ENCODE measurements at places on chromosomes 4 and X.

DNA sequence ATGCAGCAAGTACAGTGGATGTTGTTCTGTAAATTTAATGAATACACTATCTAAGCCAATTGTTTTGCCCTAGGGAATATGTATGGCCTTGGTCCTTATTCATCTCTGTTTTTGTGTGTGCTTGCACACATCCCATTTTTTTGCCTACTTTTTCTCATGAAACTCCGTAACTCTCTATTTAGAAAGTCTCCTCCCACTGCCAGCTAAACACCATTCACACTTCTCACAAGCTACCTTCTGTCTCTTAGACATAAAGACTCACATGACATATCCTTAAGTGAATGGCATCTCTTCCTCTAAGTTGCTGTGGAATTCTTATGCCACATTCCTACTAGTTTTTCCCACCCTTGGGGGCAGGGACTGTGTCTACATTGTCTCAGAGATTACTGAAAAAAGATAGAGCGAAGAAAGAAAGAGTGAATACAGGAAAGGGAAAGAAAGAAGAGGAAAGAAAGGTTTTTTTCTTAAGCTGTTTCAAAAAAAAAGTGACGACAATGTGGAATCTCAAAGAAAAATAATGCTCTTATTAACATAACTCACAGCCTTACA, 117.5 kb downstream of the ATG4A start:
- no peak for DNase-seq

DNA sequence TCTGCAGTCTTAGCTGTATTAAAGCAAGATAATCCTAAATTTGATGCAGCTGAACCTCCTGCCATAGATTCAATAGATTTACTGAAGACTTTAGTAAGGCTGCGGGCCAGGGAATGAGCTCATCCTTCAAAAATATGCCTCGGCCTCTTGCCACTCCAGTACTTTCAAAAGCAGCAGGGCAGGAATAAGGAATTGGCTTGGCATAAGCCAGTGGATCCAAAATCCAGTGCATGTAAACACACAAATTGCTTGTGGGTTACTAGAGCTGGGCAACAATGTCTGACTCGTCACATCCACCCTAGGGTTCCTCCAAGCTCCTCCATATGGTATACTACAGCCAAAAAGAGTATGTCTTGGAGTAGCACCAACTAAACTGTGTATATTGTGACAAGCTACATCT, 165.0 kb downstream of the AMELX start:
- no peak for DNase-seq

- no peak for DNase-seq
Observed at GRCh38 chr4:122764821-122765215, 32.3 kb downstream of the BBS12 start.

DNA sequence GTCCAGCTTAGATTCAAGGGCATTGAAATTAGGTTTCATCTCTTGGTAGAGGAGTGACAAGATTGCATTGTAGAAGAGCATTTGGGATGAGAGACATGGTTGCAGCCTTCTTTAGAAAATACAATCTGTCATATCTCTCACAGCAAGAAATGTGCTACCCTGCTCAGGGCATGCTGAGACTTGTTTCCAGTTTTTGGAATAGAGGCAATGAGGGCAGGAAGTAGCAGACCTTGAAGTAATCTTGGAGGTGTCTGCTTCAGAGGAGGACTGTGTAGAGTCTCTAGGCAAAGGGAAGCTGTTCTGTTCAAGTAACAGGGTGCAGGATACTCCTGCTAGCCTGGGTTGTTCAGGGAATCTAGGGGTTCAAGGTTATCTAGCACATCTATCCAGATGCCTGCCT, 116.1 kb upstream of the ZNF827 start:
- DNase-seq: no peak

DNA sequence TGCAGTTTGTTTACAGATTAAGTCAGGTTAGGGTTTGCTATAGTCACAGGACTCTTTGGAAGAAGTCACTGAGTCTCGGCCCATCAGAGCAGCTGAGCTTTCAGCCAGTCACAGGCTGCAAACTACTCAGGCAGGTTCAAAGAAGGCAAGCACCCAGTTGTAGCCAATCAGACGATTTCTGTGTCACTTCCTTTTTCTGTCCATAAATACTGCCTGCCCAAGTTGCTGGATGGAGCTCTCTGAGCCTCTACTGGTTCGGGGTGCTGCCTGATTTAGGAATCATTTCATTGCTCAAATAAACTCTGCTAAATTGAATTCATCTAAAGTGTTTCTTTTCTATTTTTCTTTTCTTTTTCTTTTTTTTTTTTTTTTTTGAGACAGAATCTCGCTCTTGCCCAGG, 7.3 kb upstream of the SH3BP2 start:
- no peak for DNase-seq

DNA sequence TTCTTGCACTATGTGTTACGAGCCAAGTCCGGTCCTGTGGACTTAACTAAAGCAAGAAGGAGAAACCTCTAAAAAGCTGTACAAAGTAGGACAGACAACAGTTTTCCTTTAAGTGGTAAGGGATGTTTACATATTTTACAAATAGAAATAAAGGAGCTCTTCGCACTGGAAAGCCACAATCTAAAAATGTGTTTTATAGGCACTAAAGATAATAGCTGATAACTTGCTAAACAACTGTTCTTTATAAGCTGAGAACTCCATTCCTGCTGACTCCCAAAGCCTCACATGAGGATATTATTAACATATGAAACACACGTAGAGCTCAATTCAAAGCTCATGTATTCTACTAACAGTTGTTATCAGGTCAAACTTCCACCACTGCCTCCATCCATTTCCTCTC, 519.9 kb downstream of the INPP4B start:
- DNase-seq: no peak

GRCh38 chrX:29687687-29688086, 527.7 kb upstream of the MAGEB2 start:
- no peak for DNase-seq

DNA sequence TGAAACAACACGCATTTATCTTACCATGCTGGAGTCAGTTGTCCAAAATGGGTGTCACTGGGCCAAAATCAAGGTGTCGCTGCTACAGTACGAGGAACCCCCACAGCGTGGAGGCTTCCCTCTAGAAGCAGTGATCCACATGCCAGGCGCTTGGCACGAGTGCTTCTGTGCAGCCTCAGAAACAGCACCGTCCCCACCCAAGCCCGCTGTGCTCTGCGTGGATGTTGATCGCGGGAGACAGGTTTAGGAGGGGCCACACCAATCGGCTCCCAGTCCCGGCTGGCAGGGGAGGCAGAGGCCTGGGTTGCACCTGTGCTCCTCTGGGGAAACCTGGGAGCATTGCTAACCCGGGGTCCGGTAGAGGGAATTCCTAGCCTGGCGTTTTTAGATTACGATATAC, 165.5 kb upstream of the PSAPL1 start:
- no peak for DNase-seq

DNA sequence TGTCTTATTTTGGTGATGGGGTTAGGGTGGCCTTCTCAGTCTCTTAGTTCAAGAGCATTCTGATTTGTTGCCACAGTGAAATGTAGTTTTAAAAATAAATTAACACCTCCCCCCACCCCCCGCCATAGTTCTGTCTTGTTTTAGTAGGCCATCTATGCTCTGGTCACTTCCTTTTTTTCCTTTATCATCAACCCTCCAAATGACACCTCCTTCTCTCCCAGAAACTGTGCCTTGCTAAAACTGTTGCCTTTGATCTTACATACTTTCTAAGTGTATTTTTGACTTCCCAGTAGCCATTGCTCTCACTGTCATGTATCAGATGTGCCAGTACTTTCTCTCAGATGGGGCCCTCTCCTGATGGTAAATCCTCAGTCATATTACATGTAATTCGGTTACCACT, 14.5 kb upstream of the NDUFC1 start:
- DNase-seq: no peak

GRCh38 chrX:151680805-151681204, 14.5 kb upstream of the PRRG3 start:
- DNase-seq: peak; percentile 54

- peak; percentile 1 for DNase-seq
Observed at GRCh38 chrX:19964017-19964710, 26.7 kb downstream of the BCLAF3 start.

DNA sequence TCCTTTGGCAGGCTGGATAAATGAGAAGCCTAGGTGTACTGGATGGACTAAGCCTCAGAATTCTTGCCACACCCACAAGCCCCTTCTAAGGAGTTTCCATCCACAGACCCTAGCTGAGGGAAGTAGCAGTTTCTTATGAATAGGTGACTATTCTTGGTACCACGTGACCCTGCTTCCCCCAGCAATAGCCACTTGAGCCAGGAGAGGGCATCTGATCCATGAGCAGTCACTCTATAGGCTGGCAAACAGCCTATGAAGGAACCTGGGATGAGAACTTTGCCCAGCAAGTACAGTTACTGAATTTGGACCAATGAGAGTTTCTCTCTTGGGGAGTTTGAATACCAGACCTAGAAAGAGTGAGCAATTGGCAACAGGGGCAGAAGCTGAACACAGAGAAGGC, 84.0 kb downstream of the RTL9 start:
- no peak for DNase-seq

DNA sequence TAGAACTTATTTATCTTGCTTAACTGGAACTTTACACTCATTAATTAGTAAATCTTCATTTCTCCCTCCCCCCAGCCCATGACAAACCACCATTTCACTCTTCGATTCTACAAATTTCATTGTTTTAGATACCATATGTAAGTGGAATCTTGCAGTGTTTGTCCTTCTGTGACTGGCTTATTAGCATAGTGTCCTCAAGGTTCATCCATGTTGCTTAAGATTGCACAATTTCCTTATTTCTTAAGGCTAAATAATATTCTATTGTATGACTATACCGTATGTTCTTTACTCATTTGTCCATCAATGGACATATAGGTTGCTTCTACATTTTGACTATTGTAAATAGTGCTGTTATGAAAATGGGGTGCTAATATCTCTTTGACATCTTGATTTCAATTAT, 24.5 kb upstream of the RNF212 start:
- DNase-seq: no peak

- no peak for DNase-seq
Observed at GRCh38 chr4:158229768-158230167, 19.5 kb downstream of the TMEM144 start.

- no peak for DNase-seq
Observed at GRCh38 chrX:40273356-40274050, 175.7 kb upstream of the BCOR start.

DNA sequence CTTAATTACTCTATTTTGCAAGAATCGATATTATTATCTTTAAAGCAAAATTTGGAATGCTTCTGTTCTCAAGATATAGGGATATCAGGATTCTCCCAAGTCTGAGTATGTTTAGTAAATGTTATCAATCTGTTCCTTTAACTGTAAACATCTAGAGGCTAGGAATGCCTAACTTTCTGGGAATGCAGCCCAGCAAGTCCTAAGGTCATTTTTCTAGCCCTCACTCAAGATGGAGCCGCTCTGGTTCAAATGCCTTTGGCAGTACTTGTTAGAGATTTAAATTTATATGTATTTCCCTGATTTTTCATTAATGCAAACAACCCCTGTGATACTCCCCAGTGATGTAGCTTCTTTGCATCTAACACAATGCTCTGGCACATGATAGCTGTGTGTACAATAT, 623.8 kb upstream of the LCORL start:
- DNase-seq: no peak

- no peak for DNase-seq
Observed at GRCh38 chr4:175273995-175274753, 356.0 kb downstream of the ADAM29 start.

DNA sequence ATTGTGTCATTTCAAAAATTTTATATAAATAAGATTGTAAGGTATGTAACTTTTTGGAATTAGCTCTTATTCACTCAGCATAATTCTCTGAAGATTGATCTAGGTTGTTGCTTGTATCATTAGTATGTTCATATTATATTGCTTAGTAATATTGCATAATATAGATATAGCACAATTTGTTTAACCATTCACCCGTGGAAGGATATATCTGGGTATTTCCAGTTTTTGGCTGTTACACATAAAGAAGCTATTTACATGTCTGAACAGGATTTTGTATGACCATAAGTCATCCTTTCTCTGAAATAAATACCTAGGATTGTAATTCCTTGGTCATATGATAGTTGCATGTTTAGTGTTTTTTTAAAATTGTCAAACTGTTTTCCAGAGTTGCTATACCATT, 82.5 kb downstream of the CPEB2 start:
- DNase-seq: no peak

DNA sequence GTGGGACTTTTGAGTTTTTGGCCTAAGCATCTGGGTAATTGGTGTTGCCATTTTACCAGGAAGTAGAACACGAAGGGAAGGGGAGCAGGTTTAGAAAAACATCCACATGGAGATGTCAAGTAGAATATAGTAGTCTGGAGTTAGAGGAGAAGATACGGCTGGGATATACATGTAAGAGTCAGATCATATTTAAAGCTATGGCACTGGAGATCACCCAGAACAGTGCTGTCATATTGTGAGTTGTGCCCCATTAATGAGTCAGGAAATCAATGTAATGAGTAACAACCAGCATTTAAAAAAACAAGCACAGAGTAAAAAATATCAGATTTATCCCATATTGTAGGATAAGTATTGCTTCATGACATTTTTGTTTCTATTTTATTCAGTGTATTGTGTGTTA, 4.2 kb downstream of the GSTCD start:
- no peak for DNase-seq

DNA sequence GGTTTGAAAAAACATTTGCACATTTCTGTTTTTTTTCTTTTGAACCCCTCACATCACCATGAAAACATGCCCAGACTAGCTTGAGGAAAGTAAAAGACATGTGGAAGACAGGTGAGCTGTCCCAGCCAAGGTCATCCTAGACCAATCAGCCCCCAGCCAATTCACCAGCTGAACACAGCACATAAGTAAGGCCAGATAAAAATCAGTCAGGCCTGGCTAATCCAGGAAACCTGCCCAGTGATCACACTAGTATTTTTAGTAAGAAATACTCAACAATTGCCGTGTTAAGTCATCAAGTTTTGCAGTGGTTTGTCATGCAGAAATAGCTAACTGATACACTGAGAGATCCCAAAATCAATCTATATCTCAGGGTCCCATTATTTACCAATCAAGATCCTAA, 4.4 kb upstream of the SMR3A start:
- no peak for DNase-seq

DNA sequence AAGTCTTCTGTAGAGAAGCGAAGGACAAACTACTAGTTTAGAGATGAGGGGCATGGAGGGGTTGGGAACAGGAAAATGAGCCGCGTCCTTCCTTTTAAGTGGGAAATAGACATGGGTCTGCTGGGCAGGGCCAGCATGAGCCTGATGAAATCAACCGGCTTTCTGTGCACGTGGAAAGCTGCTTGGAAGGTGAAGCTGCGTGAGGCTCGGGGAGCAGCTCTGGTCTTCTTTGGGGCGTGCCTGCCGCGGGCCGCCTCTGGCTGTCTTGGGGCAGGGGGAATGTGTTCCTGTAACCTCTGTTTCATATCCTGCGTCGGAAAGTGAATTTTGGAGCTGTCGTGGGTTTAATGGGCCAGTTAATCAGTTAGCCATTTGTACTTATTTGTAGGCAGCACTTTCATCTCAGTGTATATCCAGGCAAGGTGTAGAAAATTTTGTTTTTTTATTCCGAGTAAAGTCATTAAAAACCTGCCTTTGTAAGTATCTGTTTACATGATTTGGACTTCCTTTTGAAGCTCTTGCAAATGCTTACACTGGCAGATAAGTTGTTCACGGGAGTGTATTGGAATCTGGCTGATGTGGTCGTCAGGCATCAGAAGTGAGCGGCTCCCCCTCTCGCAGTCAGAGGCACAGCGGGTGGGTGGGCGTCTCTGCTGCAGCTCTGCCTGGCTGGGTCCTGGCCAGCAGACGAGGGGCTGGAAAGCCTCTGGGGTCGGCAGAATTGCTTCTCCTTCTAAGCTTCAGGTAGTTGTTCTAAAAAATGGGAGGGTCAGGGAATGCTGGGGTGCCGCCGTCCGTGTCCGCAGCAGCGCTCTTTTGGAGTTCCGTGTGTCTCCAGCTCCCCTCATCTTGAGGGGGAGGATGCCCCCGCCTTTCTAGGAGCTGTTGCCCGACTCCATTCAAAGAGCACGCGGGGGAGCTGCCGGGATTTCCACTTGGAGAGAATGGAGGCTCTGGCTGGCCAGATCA, 70.5 kb upstream of the HGFAC start:
- DNase-seq: no peak

Data from stimulated activated CD8-positive, alpha-beta memory T cell treated with anti-CD3 and anti-CD28 coated beads, Interleukin-2, amount 100 ng/mL, for 48 hours (primary cell).